Panc1 (cell line): ENCODE measurements at places on chromosomes 4 and X. TPM values are rescaled to one million over a fixed set of nuclear protein-coding genes. Genes with fewer than 3 reads are reported as not detected.

DNA sequence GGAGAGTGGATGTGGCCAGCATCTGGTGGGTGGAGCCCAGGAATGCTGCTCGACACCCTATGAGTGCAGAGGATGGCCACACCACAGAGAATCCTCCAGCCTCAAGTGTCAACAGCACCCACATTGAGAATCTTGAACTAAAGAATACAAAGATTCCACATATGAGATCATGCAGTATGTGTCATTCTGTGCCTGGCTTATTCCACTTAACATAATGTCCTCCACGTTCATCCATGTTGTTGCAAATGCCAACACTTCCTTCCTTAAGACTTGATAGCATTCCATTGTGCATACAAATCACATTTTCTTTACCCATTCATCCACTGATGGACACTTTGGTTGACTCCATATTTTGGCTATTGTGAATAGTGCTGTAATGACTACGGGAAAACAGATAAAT is 145.8 kb downstream of the PRKX start:
- H3K4me1 ChIP-seq = no peaks in the 10 kb centered on the region
- no peaks in the 10 kb centered on the region for H3K27me3 ChIP-seq
- no peak overlapping the region for H3K4me3 ChIP-seq
- no peak for DNase-seq
- H3K36me3 ChIP-seq = no peaks in the 10 kb centered on the region
- H3K27ac ChIP-seq = no peak overlapping the region

DNA sequence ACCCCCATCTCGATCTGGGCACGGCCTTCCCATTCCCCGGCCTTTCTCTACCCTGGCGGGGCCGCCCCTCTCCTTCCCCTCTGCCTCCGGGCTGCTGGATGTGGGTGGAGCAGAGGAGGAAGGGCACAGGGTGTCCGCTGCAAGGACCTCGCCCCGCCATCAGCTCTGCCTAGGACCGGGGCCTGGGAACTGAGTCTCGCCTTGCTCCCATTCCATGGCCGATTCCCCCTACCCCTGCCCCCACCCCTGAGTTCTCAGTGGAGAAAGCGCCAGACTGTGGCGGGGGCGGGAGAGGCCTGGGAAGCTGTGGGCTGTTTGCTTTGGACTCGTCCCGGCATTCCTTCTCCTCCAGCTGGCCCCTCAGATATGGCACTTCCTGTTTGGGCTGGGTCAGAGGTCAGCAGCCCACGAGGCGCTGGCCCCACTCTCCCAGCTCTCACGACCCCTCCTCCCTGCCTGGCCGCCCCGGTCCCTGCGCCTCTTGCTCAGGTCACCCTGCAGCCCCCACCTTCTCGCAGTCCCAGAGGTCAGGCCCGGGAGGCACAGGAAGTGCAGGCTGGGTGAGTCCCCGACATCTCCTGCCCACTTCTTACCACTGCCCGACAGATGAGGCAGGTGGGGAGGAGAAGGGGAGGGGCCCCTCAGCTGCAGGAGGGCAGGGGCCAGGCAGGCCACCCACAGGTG is 6.4 kb upstream of the BGN start:
- no peak for DNase-seq
- peak overlapping the region; percentile 66 for H3K27ac ChIP-seq
- peaks cover 39% of the 10 kb centered on the region for H3K4me1 ChIP-seq
- no peak overlapping the region for H3K4me3 ChIP-seq

DNA sequence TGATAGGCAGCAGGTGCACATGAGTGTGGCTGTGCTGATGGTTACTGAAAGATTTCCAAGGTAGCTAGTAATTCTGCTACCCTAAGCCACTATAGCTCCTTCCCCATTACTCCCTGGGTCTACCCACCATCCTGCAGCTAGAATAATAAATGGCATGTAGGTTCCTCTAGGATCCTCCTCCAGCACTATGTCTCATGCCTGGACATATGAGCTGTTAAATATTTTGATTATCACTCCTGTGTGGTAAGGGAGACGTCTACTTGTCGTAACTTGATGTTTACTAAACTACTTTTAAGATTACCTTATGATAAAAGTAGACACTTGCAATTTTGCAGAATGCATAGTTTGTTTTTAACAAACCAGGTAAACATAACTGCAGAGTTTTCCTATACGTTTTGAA is 35.5 kb downstream of the TET2 start:
- no peak overlapping the region for H3K27ac ChIP-seq
- no peaks in the 10 kb centered on the region for H3K36me3 ChIP-seq
- H3K27me3 ChIP-seq = no peaks in the 10 kb centered on the region
- no peaks in the 10 kb centered on the region for H3K4me1 ChIP-seq

DNA sequence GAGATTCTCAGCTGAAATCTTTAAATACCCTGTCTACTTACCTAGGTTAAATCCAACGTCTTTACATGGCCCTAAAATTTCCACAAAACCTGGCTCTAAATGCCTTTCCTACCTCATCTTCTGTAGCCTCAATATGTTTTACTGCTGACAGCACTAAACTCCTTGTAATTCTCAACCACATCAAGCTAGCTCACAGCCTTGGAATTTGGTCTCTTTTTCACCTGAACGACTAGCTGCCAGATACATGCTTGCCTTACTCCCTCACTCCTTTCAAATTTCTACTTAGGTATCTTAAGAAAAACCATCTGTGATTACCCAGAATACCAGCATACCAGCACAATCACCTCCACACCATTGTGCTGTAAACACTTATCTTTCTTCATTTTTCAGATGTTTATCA is 635.6 kb upstream of the PCDH10 start:
- no peaks in the 10 kb centered on the region for H3K4me1 ChIP-seq
- no peaks in the 10 kb centered on the region for H3K27me3 ChIP-seq

GRCh38 chr4:161663844-161664243 is 500.0 kb downstream of the FSTL5 start:
- no peak for DNase-seq
- H3K4me3 ChIP-seq = no peak overlapping the region
- no peak overlapping the region for H3K27ac ChIP-seq
- no peaks in the 10 kb centered on the region for H3K36me3 ChIP-seq

The RADX gene
- total RNA-seq = 5.2 TPM

- no peak for DNase-seq
Measured at GRCh38 chrX:9233141-9233540, 199.2 kb upstream of the FAM9B start.

The ZNF141 gene
- not detected for total RNA-seq

The NPY2R gene
- total RNA-seq = not detected

DNA sequence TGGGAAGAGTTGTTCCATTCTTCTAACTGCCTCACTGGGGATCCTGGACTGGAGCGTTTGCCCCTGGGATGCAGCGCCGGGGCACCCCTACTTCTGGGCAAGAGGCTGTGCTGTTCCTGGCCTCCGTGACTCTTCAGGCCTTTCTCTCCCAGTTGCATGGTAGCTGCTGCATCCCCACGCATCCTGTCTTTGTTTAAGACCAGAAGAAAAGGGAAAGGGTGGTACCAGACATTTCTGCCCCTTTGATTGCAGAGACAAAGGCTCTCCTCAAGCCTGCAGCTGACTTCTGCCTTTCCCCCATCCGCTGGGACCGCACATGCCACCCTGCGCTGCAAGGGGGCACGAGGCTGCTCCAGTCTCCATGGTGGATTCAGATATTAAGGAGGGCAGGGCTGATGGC is 70.4 kb downstream of the SHROOM2 start:
- no peaks in the 10 kb centered on the region for H3K36me3 ChIP-seq
- DNase-seq = no peak
- no peak overlapping the region for H3K4me3 ChIP-seq
- H3K27me3 ChIP-seq = no peaks in the 10 kb centered on the region

The FATE1 gene
- not detected for total RNA-seq

DNA sequence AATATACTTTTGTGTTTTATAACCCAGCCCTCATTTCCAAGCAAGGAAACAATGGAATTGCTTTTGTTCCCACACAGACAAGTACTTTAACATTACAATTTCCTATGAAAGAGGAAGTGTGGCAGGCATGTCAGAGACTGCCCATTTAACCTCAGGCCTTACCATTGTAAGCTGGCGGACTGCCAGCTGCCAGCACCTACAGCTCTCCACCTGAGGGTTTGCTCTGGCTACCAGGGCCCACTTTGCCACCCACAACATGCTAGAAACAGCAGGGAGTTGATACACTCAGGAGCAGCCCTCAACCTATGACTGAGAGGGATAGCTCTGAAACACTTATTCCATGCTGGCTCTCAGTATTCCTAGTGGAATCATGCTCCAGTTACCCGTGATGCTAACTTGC is 152.3 kb upstream of the PRDX4 start:
- H3K27ac ChIP-seq = no peak overlapping the region
- no peaks in the 10 kb centered on the region for H3K27me3 ChIP-seq
- no peak overlapping the region for H3K4me3 ChIP-seq
- H3K4me1 ChIP-seq = no peaks in the 10 kb centered on the region

DNA sequence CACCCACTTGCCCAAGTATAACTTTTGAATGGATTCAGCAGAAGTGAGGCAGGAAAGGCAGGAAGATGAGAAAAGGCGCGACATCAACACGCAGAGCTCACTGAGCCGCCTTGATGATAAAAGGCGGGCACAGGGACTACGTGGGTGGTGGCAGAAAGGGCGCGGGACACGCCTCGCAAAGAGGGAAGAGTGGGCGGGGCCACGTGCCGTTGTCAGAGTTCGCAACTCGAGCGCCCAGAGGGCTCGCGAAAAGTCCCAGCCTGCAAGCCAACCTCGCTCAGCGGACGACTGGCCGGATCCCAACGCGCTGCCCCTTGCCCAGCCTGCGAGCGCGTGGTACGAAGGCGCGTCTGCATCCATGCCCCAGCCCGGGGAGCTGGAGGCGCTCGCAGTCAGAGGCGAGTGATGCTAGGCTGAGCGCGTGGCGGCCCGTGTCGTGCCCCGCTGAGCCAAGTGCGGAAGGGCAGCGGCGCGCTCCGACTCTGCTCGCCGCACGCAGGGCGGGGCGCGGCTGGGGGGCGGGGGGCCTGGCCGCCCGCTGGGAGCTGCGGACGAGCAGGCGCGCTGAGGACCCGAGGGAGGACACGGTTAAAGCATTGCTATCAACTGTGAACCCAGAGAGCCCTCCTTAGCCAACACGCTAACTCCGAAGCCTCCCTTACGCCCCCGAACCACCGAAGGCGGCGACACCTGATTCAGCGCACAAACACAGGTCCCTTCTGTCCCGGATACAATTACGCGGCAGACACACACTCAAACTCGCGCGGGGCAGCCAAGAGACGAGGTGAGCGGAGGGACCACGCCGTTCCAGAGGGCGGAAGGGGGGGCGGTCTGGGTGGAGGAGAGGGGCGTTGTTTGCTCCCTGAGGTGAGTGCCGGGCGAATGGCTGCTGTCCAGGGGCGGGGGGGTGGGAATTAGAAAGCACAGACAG is at the start of gene UGT8:
Gene UGT8, plus strand, starts transcription at position 617 of the 931 bp plus-strand sequence. CDS start 24,074 bp downstream, outside the sequence.
- H3K4me3 ChIP-seq = peak within 1 kb of the TSS; percentile 35
- no peak for DNase-seq
- no peaks in the 10 kb centered on the region; the same call in 1 of the 2 replicates for H3K36me3 ChIP-seq
- H3K27me3 ChIP-seq = peaks cover 9% of the 10 kb centered on the region
- H3K27ac ChIP-seq = no peak within 1 kb of the TSS

The CPZ gene
- total RNA-seq = 0.15 TPM

GRCh38 chr4:57053508-57053907 is 56.7 kb downstream of the IGFBP7 start:
- no peak for DNase-seq
- H3K27ac ChIP-seq = no peak overlapping the region
- H3K36me3 ChIP-seq = no peaks in the 10 kb centered on the region
- no peak overlapping the region for H3K4me3 ChIP-seq

The CXCL5 gene
- 0.10 TPM for total RNA-seq

The USP51 gene
- 1.7 TPM for total RNA-seq

The SORCS2 gene
- 0.15 TPM for total RNA-seq

DNA sequence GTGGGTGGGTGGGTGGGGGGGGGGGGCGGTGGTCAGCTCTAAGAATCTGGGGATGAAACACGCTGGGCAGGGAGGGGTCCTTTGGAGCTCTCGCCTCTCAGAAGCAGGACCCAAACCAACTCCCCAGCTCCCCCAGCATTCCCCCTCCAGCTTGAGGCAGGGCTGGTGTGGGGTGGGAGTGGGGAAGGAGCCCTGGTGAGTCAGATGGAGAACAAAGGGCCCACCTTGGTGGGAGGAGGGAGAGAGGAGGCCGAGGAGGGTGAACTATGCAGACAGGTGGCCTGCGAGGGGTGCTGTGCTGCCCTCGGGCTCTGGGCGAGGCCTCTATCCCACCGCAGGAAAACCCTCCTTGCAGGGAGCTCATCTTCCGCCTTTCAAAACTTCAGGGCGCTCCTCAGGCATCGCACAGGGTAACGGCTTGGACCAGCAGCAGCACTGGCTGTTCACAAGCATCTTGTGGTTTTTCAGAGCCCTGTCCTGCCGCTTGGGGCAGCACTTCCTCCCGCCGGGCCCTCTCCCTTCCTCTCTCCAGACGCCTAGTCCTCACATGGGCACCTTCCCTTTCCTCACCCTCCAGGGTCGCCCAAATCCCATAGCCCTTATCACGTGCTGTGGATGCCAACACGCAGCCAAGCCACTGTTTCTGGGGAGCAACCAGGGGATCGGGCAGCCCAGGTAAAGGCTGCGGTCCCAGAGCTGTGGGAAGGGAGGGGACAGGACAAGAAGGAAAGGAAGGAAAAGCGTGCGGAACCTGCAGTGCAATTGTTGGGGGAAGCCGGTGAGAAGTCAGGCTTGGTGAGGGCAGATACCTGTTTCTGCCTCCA is 34.0 kb upstream of the GRPEL1 start:
- peak overlapping the region; percentile 75 for H3K4me3 ChIP-seq
- H3K27me3 ChIP-seq = no peaks in the 10 kb centered on the region

GRCh38 chr4:8649631-8650361 is 57.2 kb downstream of the CPZ start:
- no peak overlapping the region for H3K4me3 ChIP-seq
- no peaks in the 10 kb centered on the region for H3K36me3 ChIP-seq
- no peak for DNase-seq
- no peak overlapping the region for H3K27ac ChIP-seq
- no peaks in the 10 kb centered on the region for H3K4me1 ChIP-seq
- no peaks in the 10 kb centered on the region for H3K27me3 ChIP-seq

The RTL3 gene
- not detected for total RNA-seq

The IL3RA gene
- total RNA-seq = 0.28 TPM

- no peak for DNase-seq
- H3K27ac ChIP-seq = no peak overlapping the region
- H3K4me3 ChIP-seq = no peak overlapping the region
- H3K4me1 ChIP-seq = no peaks in the 10 kb centered on the region
- H3K27me3 ChIP-seq = no peaks in the 10 kb centered on the region
Measured at GRCh38 chr4:138815811-138816210, 199.8 kb upstream of the NOCT start.

GRCh38 chr4:60808726-60809485 is 391.2 kb upstream of the ADGRL3 start:
- H3K36me3 ChIP-seq = no peaks in the 10 kb centered on the region
- no peaks in the 10 kb centered on the region for H3K4me1 ChIP-seq
- no peak overlapping the region for H3K4me3 ChIP-seq
- H3K27me3 ChIP-seq = no peaks in the 10 kb centered on the region
- no peak overlapping the region for H3K27ac ChIP-seq
